ENCODE measurements at places on chromosomes 6 and 20. TPM values are rescaled to one million over a fixed set of nuclear protein-coding genes. Genes with fewer than 3 reads are reported as not detected.

The CYP24A1 gene
- total RNA-seq = 0.26 TPM

The NMBR gene
- total RNA-seq = 0.07 TPM

The HSD17B8 gene
- total RNA-seq = 4.2 TPM

The FAM110A gene
- total RNA-seq = 2.1 TPM

The MICB gene
- 15.8 TPM for total RNA-seq

The PSMB8 gene
- total RNA-seq = 33.5 TPM

The PKIG gene
- 42.1 TPM for total RNA-seq

The NKAIN4 gene
- not detected for total RNA-seq

The MPIG6B gene
- not detected for total RNA-seq

The RBPJL gene
- not detected for total RNA-seq

The LAMA5 gene
- 243 TPM for total RNA-seq

The NRSN1 gene
- not detected for total RNA-seq

The CD93 gene
- 1.6 TPM for total RNA-seq

The SH3BGRL2 gene
- total RNA-seq = 2.2 TPM

The MDFI gene
- total RNA-seq = 0.33 TPM

The EGFL8 gene
- total RNA-seq = 1.5 TPM

The CALHM5 gene
- 12.1 TPM for total RNA-seq

The MUC21 gene
- not detected for total RNA-seq
